CD4-positive, alpha-beta T cell treated with Interferon gamma for 1 hour (primary cell): ENCODE measurements at places on chromosomes 6 and 20.

DNA sequence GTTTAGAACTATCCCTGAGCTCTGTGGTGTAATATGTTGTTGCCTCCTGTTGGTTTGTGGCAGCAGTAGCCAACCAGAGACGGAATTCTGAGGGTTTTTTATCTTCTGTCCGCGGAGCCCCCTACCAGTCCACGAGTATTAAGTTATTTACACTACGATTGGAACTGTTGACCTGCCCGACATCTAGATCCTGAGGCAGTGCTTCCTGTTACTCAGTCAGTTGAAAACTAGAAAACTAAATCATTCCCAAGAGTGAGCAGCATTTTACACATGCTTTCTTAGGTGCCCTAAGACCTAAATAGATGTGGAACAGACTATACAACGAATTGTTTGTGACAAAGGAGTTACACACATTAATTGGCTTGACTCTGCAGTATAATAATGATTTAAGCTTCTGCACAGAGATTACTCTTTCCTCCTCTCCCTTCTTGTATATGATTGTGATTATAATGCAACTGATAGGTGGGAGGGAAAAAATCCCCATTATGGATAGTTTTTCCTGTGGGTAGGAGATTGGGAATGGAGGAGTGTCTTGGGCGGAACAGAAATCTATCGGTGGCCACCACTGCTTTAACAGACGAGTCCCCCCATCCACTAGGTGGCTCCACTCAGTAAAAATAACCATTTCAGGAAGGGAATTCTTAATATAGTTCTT lies 1.7 kb downstream of the LOC128125822 start:
- peak; percentile 5 for DNase-seq

GRCh38 chr6:128731249-128732165 lies 151.4 kb upstream of the LAMA2 start:
- DNase-seq: no peak

DNA sequence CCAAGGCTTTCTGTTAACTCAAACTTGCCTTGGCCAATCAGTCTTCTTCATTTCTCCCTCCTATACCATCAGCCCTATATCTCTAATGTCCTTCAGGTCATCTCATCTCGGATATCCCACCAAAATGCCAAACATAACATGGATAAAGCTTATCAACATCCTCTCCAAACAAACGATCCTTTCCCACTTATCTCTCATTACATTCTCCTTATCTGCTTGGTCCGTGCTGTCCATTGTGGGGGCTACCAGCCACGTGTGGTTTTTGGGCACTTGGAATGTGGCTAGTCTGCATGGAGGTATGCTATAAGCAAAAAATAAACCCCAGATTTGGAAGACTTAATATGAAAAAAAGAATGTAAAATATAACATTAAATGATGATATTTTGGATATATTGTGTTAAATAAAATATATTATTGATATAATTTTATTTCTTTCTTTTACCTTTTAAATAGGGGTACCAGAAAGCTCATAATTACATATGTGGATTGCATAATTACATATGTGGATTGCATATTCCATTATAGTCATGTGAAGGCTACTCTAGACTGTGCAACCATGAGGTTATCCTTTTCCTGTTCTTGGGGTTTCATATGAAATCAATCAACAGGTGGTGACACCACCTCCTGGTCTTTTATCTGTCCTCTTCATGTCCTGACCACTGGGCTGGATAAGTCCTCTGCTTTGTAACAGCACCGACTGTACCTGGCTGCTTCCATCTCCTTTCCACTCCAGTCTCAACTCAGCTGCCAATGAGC lies 123.0 kb downstream of the CD83 start:
- no peak for DNase-seq

- DNase-seq: no peak
Measured at GRCh38 chr20:49630396-49630951, 62.5 kb upstream of the PTGIS start.

DNA sequence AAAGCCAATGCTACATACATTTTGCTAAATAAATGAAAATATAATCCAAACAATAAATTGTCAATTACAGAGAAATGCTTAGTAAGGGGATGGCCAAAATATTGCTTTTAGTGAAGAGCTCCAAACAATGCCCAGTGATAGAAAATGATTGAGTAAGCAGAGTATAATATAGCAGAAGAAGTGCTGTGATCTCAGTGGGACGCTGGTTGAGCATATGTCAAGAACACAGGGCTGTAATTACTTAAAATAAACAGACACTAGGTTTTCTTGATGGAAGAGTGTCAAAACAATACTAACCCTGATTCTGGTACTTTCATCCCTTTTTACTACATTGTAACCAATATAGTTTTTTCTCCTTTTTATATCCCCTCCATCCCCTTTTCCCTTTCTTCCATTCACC lies 150.3 kb downstream of the GRIK2 start:
- no peak for DNase-seq

DNA sequence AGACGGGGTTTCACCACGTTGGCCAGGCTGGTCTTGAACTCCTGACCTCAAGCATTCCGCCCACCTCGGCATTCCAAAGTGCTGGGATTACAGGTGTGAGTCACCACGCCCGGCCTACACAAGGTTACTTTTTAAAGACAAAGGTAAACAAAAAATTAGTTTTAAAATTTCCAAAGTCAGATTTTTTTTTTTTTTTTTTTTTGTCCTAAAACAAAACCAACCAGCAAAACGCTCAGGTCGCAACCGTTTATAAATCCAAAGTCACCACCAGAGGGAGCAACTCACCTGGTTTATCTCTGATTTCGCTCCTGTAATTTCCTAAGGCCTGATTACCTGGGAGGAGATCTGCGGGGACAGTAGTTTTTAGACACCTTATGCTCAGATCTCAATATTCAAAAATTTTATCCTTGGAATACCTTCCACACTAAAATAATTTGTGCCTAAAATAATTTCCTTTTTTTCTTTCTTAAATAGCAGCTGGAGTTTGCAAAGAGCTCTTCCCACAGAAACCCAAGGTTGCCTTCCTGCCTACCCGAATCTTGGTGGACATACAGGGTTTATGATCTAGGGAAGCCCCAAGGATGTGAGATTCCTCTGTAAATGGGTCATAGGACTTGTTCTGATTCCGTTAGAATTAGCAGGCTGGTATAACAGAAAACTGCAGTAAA lies 19.8 kb upstream of the TREM1 start:
- DNase-seq: peak; percentile 31

DNA sequence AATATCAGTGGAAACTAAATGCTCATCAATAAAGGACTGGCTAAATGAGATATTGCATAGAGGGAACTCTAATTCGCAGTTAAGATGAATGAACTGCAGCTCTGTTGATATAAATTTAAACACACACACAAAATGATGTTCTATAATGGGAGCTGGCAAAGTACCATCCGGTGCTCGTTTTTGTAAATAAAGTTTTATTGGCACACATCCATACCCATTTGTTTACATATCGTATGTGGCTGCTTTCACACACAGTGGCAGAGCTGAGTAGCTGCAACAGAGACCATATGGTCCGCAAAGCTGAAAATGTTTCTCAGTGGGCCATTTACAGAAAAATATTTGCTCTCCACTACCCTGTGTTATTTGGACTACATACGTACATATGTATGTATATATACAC lies 120.7 kb downstream of the EDN3 start:
- no peak for DNase-seq

GRCh38 chr20:58875541-58876134 lies 23.1 kb downstream of the GNAS start:
- DNase-seq: no peak

DNA sequence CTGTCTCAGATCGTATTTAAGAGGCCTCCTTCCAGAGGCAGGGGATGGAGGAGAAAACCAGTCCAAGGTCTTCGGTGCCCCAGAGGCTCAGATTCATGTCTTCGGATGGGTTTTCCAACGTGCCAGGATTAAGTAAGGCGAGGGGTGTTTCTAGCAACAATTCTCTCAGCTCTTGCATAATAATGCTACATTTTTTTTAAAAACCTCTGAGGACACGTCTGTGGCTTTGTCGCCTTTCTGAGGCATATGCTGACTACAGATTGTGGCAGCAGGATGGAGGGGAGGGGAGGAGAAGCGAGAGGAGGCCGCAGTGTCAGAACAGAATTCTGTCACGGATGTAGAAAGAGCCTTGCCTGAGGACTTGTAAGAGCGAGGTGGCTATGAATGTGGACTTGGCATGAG lies 17.7 kb upstream of the CCDC167 start:
- peak; percentile 80 for DNase-seq

DNA sequence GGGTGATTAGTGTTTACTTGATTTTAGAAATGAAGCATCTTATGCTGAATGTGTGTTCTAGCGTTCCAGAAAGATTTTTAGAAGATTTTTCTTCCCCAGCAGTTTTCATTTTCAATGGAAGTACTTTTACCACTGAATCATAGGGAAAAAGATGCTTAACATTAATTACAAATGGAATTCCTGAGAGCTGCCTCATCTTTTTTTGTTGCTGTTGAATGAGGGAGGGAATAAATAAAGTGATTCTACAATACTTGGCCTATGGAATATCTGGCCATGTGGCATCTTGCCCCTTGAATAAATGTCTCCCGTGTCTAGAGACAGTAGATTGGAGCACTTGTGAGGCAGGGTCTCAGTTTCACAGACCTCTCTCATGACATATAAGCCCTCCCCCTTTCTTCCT lies 44.1 kb upstream of the SLC22A1 start:
- no peak for DNase-seq

GRCh38 chr20:2005831-2006426 lies 12.1 kb upstream of the PDYN start:
- peak; percentile 35 for DNase-seq

GRCh38 chr6:163226836-163227485 lies 187.6 kb upstream of the QKI start:
- DNase-seq: no peak

- DNase-seq: no peak
Measured at GRCh38 chr6:25934156-25934555, 3.7 kb upstream of the SLC17A2 start.

- DNase-seq: no peak
Measured at GRCh38 chr6:15194453-15194852, 51.4 kb upstream of the JARID2 start.

- no peak for DNase-seq
Measured at GRCh38 chr6:69887026-69887425, 20.7 kb downstream of the COL19A1 start.

DNA sequence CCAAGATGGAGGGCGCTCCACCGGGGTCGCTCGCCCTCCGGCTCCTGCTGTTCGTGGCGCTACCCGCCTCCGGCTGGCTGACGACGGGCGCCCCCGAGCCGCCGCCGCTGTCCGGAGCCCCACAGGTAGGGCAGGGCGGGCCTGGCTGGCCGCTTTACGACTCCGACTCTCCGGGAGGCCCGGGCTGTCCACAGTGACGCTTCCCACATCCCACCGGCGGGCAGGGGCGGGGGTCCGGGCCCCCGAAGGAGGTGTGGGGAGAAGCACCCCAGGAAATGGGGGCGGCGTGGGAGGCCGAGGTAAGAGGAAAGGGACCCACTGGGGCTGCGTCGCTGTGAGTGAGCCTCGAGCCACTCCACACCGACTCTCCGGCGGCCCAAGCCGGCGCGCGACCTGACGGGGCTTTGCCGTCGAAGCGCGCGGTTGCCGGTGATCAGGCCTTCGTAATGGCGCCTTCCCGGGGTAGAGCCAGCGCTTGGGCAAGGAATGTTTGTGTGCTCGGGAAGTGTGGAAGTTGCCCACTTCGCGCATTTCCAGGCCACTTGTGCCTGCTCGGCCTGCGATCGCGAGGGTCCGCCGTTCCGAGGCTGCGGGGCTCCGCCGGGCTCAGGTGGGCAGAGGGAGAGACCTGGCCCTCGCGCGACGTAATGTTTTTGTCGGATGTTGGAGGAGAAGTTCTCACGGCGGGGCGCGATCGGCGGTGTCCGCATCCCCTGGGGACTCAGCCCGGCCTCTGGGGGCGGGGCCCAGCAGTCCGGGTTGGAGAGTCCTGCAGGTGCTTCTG lies 427 bp downstream of the GINM1 start:
- peak; percentile 43 for DNase-seq

- no peak for DNase-seq
Measured at GRCh38 chr6:20866935-20867703, 332.9 kb downstream of the CDKAL1 start.

- no peak for DNase-seq
Measured at GRCh38 chr6:32436186-32436585, 3.5 kb upstream of the HLA-DRA start.

- no peak for DNase-seq
Measured at GRCh38 chr6:105192707-105193465, 13.1 kb upstream of the POPDC3 start.

- DNase-seq: no peak
Measured at GRCh38 chr6:41040101-41040939, 1.3 kb upstream of the UNC5CL start.

DNA sequence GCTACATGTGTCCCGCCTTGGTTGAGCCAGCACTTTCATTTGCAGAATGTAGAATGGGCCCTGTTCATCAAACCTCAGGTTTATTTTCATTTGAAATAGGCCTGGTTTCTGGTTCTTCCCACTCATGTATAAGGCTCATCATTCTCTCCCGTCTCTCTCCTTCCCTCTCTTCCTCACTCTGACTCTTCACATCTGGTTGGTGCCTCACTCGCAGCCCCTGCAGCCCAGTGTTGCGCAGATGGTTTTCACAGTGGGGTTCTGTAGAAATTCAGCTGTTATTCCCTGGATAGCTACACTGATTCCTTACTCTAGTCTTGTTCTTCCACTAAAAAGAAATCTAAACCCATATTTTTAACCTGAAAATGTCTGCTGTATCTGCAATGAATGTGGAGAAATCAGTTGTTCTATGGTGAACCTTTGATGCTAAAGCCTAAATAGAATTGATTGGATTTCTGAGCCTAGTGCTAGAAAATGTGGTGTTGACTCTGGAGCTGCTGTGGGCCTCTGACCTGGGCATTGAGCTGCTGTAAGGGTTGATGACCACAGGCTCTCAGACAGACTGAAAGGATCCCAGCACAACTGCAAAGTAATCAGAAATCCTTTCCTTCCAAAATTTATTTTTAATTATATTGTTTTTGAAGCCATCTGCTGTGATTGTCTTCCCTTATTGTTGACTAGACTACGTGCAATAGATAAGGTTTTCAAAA lies 150.3 kb downstream of the TMEM242 start:
- DNase-seq: no peak

DNA sequence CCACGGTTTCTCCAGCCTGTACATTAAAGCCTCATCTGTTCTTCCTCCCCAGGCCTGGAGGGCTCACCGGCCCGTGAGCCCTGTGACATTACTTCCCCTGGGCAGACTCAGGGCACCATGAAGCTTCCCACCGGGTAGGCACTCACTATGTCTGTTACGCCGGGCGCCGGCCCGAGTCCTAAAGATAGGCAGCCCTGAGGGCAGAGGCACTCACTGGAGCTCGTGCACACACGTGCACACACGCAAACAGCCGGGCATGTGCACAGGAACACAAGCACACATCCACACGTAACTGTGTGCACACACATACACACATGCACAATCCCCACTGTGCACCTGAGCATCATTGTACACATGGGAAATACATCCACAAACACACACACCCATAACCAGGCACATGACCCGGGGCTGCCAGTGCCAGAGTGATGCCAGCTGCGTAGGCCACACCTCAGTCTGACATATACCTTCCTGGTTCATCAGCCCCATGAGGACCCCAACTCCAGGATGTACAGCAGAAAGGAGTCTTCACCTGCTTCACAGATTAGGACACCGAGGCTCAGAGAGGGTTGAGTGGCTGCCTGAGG lies 83.7 kb downstream of the YTHDF1 start:
- DNase-seq: no peak

- DNase-seq: no peak
Measured at GRCh38 chr6:28212510-28213212, 12.4 kb upstream of the ZSCAN9 start.

GRCh38 chr20:49349694-49350252 lies 71.9 kb upstream of the ZNFX1 start:
- no peak for DNase-seq

GRCh38 chr6:26285143-26286134 lies 79.6 kb upstream of the BTN3A2 start:
- DNase-seq: peak; percentile 97

- DNase-seq: no peak
Measured at GRCh38 chr20:43838703-43839060, 76.0 kb upstream of the TOX2 start.
